ENCODE measurements at places on chromosomes 2 and 18.

DNA sequence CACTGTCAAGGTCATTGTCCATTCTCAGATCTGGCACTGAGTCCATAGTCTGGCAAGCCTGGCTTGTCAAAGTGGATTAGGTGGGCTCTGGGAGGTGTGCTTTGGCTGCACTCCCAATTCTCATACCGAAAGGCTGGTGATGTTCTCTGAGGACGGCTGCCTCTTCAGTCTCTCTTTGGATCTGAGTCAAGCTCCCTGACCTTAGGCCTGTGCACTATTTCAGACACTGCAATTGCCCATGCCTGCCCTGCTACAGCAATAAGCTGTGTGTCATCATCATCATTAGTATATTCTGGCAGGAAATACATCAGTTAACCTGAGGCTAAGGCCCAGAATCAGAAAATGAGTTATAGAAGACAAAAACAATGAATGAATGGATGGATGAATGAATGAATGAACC, 1.6 kb upstream of the SLC5A7 start:
- DNase-seq = no peak

DNA sequence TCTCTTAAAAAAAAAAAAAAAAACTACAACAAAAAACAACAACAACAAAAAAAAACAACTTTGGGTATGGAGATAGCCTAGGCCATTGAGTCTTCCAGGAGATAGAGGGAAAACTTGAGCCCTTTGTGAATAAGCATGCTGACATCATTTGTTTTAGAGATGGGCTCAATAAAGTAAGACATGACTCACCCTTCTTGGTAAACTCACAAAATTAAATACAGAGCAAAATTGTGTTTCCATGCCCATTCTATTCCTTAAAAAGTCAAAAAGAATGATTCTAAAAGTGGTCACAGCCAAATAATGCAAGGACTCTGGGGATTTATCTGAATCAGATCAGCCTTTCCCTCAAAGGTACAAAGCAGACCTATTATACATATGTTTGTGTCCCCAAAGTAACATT, 117.4 kb downstream of the ETAA1 start:
- DNase-seq = peak; percentile 42

- DNase-seq = no peak
These were observed 810.1 kb upstream of the POU3F3 start for GRCh38 chr2:104043864-104044263.

DNA sequence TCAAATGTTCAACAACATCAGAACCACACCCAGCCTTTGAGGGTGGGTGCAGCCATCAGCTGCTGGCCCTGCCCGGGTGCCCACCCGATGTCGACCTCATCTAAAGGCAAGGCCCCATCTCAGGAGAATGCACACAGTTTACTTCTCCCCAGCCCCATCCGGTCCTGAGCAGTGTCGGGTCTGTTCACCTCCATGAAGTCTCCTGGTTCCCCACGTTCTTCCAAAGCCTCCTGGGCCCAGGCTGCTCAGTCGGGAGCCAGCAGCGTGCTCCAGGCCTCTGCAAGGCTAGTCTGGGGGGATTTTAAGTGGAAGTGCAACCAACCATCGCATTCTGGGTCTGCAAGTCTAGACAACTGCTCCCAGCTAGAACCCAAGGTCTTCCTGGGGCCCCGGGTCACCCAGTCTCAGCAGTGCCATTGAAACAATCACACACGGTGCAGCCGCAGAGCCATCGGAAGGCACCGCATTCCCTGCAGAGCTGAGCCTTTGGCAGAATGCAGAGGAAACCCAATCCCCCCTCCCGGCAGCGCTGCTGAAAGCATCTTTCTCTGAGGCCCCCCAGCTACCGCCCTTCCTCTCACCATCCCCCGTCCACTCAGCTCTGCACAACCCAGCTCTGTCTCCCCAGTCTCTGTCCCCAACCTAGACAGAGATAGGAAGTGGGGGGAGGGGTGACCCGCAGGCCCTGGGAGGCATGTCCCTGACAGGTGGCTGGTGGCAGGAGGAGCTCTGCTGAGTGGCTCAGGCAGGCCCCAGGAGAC, 8.5 kb downstream of the ESPNL start:
- no peak for DNase-seq

DNA sequence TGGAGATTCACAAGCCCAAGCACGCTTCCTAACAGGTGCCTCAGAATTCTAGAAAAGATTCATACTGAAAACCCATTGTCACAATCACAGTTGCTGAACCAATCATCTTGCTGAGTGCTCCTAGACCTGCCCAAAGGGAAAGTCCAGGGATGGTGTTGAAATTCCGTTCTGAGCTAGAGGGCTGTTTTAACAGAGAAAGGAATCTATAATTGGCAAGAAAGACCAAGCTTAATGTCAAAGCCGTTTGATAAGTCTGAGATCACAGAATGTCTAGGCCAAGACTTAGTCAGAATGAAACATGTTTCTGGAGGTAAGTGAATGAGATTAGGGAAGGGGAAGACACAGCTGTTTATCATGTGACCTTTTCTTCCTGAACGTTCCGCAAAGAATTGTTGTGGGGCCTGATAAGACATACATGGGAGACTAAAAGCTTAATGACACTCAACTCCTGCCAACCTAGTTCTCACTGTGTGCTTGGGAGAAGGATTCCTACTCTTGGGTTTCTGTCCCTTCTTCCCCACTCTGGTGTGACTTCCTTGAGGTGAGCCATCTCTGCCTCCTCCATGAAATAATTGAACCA, 27.5 kb downstream of the PMAIP1 start:
- no peak for DNase-seq

DNA sequence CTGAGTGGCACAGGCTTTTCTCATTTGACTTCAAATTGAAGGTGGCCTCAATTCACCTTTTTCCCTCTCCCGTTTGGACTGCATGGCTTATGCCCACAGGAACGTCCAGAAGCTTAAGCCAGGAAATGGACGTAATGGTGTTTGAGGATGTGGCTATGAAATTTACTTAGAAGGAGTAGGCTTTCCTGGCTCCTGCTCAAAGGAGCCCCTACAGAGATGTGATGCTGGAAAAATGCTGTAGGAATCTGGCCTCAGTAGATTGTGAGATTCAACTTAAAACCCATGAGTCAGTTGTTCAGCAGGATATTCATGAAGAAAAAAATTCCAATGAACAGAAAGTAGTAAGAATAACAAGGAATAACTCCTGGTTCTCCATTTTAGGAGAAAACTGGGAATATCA, 129.0 kb downstream of the ICOS start:
- DNase-seq = no peak

DNA sequence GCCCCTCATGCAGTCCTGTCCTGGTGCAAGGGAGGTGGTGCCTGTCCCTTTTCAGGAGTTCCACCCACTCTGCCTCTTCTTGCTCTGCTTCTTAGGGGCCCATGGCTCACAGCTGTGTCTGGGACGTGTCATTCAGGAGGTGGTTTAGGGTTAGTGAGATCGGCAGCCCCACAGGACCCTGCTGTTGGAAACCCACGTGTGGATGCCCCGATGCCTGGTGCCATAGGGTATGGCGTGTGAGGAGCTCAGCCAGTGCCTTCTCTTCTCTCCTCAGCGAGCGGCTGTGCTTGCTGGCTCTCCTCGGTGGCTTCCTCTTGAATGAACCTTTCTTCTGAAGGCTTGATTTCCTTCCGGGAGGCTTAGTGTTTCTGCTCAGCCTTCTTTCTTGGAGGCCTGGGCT, 55.2 kb downstream of the LDLRAD4 start:
- no peak for DNase-seq

DNA sequence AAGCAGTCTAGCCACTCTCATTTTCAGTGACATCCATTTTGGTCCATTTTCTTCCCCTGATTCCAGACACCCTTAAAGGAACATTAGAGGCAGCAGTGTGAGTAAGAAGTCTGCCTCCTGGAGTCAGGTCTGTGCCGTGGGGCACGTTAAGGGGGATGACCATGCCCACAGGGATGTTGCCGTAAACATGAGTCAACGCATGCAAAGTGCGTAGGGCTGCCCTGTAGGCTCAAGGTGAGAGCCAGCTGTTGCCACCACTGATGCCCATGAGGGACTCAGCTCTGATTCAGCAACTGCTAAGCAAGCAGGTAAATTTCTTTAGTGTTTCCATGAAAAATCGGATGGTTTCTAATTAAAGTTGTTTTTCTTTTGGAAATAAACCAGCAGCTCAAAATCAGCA, 61.4 kb upstream of the TFCP2L1 start:
- DNase-seq = no peak

GRCh38 chr2:26668856-26669750, 23.4 kb upstream of the KCNK3 start:
- no peak for DNase-seq

- DNase-seq = no peak
These were observed 86.5 kb downstream of the EIPR1 start for GRCh38 chr2:3291113-3291512.

DNA sequence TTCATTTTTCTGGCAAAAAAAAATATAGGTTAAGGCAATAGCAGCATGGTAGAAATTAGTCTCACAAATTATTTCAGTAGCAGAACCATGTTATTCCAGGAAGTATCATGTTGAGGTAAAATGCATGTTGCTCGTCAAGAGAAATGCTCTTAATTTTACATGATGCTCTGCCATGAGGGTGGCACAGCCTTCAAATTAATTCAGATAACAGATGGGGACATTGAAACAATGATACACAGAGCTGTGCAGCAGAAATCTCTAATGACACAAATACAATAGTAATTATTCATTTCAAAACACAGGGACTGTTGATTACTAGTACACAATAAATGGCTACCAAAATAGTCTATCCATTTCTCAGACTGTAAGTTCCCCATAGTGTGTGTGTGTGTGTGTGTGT, 24.8 kb downstream of the GAREM1 start:
- DNase-seq = no peak

GRCh38 chr2:38017836-38018235, 58.1 kb downstream of the CYP1B1 start:
- DNase-seq = no peak

DNA sequence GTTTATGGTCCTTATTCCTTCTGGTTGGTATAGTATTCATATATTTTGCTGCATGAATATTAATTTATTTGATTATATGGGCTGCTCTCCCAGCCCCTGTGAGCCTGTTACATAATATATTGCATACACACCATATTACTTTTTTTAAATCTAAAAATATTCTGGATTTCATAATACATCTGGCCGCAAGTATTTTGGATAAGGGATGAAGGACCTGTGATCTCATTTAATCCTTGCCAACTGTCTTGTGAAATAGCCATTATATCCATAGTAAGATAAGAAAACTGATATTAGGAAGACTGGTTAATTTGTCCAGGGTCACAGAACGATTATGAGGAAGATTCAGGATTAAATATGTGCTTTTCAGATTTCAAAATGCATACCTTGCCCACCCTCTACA, 433.6 kb downstream of the LPIN1 start:
- no peak for DNase-seq

DNA sequence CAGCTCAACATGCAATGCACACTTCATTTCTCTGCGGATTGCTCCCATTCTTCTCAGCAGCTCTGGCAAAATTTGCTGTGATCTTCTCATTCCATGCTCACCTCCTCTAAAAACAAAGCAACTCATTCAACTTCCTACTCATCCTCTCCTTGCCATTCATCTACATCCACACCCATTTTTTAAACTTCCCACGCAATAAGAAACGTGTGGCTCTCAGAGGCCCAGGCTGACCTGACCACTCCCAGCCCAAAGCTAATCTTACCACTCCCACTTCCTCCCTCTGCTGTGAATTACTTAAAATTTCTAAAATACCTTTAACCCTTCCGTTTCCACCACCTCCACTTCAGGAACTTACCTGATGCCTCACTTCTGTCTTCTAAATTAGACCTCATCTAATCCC, 15.2 kb downstream of the ABCB11 start:
- DNase-seq = no peak

- peak; percentile 75 for DNase-seq
These were observed 113.1 kb upstream of the WDR75 start for GRCh38 chr2:189327879-189328847.

DNA sequence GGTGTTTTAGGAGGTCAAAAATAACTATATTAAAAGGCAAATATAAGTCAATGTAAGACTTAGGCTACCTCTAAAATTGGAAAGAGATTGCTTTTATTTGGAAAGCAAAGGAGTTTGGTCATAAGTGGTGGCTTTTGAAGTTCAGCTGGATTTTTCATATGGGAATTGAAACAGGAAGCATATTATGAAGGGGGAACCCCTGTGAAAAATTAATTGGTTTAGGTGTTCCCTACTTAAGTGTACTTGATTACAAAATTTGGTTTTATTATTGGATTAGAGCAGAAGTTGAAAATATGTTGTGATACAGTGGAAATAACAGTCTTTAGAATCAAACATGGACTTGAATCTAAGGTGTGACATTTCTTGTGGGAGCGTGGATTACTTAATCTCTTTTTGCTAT, 121.4 kb upstream of the TTC27 start:
- no peak for DNase-seq

GRCh38 chr2:136510244-136510643, 255.1 kb upstream of the THSD7B start:
- no peak for DNase-seq

DNA sequence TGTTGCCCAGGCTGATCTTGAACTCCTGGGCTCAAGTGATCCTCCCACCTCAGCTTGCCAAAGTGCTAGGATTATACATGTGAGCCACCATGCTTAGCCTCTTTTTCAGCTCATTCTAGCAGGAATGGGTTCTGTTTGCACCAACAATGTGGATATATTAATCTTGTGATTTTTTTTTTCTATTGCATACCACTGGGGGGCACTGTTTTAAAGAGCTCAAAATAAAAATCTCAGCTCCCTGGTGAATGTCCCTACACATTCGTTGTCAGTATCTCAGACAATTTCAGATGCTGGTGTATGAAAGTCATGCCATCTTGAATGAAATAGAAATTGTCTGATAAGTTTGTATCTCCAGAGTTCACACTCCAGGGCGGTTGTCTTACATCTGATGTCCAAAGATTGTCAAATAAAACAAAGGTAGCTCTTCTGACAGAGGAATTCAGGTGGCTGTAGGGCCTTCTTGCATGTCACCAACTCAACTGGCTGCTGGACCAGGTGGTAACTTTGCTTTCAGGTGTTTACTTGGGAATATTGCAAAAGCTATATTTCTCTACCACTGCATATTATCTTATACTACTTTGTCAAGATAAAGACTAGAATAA, 3.1 kb upstream of the MATN3 start:
- peak; percentile 18 for DNase-seq

DNA sequence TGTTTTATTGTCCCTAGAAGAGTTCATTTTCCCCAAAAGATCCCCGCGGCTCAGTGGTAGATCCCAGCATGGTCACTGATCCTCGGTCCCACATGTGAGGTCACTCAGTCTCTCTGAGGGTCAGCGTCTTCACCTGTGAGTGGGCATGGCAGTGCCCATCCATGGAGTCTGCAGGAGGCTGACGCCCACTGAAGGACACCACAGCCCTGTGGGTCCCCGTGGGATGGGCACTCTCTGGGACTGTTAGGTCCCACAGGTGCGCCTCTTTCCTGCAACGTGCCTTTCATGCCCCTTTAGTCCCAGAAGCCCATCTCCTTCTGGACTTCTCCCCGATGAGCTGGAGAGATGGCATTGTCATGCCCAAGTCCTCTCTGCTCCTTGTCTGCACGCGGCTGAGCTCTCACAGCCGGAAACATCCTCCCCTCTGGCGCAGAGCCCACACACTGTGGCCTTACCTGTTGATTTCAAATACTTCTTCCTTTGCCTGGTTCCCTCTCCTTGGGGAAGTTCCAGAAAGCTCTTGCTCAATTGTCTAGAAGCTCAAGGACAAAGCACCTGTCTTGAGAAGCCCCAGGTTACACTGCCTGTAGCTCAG, 75.9 kb downstream of the PTGR3 start:
- DNase-seq = no peak
